ENCODE measurements at places on chromosomes 6 and 20.

GRCh38 chr20:4160761-4161305 is 145.5 kb upstream of the RNF24 start:
- DNase-seq, result no peak

GRCh38 chr20:6468423-6469116 is 298.9 kb upstream of the BMP2 start:
- DNase-seq, result no peak

- DNase-seq, result no peak
Measured at GRCh38 chr6:127462376-127462775, 3.2 kb upstream of the KIAA0408 start.

DNA sequence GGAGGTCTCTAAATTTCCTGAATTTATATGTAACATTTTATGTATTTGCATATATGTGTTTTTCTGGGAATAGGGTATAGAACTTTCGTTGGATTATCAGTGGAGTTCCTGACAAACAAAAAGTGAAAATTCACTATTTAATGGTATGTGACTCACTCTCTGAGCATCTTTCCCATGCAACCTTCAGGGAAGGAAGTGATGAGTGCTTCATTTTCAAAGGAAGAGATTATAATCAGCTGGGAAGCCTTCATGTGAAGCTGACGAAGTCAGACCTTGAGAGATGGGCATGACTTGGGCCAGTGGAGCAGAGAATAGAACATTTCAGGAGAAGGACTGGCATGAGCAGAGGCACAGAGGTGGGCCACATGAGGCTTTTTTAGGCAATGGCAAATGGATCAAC is 72.7 kb downstream of the FAXC start:
- DNase-seq, result no peak
